ENCODE measurements at places on chromosomes 7 and 10. TPM values are rescaled to one million over a fixed set of nuclear protein-coding genes. Genes with fewer than 3 reads are reported as not detected.

Gene GBX1
- not detected for total RNA-seq

Gene HOXA2
- not detected for total RNA-seq

Gene CALCR
- not detected for total RNA-seq

DNA sequence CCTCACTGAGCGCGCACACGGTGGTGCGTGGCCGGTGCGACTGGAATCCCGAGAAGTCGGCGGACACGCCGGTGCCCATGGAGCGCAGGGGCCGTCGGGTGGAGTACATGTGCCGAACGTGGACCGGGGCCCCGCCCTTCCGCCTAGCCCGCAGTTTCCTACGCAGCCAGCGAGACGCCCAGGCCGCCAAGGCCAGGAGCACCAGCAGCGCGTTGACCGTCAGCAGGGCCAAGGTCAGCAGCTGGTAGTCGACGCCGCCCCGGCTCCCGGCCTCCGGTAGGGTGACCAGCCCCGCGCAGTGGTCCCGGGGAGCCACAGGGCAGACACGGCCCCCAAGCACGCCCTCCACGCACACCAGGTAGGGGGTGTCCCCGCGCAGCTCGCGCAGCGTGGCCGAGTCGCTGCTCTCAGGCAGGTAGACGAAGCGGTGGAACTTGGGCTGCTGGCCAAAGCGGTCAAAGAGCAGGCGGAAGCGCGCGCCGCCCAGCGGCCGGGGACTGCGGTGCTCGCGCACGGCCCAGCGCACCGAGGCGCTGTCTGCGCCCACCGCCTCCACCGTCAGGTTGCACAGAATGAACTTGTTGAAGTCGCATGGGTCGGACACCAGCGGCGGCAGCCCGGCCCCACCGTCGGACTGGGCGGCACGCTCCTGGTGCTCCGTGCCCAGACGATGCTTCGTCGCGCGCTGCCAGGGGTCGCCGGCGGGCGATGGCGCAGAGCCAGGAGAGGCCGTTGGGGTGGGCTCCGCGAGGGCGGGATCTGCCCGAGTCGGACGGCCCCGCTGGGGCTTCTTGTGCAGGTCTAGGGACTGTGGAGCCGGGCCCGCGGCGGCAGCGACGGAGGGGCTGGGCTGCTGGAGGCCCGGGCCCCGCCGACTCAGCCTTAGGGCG is 2.2 kb downstream of the TRIL start:
- no peaks in the 10 kb centered on the region for H3K36me3 ChIP-seq
- H3K27ac ChIP-seq, result no peak overlapping the region
- H3K27me3 ChIP-seq, result peaks cover 17% of the 10 kb centered on the region
- H3K4me1 ChIP-seq, result peaks cover 5% of the 10 kb centered on the region
- H3K4me3 ChIP-seq, result peak overlapping the region; percentile 20

GRCh38 chr7:105618016-105618296 is 36.7 kb upstream of the EFCAB10 start:
- H3K27me3 ChIP-seq, result peaks cover 7% of the 10 kb centered on the region
- no peaks in the 10 kb centered on the region for H3K36me3 ChIP-seq
- no peak for DNase-seq
- H3K4me3 ChIP-seq, result no peak overlapping the region
- H3K27ac ChIP-seq, result no peak overlapping the region
- peaks cover 5% of the 10 kb centered on the region for H3K4me1 ChIP-seq

DNA sequence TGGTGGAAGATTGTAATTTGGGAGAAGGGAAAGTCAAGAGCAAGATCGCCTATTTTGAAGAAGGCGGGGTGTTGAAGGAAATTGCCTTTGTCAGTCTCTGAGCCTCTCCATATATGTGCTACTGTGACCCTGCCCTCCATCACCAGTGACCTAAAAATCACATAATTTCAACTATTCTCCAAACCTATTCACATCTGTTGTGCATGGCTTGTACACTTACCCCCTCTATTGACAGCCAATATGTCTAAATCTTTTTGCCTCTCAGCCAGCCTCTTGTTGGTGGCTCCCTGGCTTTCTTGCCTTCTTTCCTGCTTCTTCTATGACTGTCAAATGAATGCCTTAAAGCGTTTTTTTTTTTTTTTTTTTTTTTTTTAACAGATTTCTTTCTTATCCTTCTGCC is 295.6 kb downstream of the AUTS2 start:
- peaks cover 50% of the 10 kb centered on the region for H3K4me1 ChIP-seq
- H3K27me3 ChIP-seq, result no peaks in the 10 kb centered on the region
- peak overlapping the region; percentile 8 for H3K4me3 ChIP-seq
- DNase-seq, result no peak

DNA sequence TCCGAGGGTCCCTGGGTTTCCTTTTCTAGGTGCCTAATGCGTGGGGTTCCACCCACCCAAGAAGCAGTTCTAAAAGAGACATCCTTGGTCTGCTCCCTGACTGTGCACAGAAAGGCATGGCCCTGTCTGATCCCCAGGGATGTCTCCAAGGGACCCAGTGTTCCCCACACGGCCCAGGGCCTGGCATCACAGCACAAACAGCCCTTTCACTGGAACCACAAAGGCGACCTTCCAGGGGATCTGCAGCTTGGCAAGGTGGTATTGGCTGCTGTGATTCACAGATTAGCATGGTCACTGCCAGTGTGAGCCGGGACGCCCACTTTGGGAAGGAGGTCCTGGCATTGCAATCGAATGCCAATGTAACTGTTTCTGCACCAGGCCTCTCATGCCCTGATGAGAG is 6.4 kb downstream of the KCNMA1 start:
- H3K4me1 ChIP-seq, result peaks cover 4% of the 10 kb centered on the region
- no peaks in the 10 kb centered on the region for H3K36me3 ChIP-seq
- H3K27me3 ChIP-seq, result peaks cover 10% of the 10 kb centered on the region
- H3K27ac ChIP-seq, result no peak overlapping the region

GRCh38 chr10:132443605-132443982 is 46.6 kb downstream of the PWWP2B start:
- H3K27me3 ChIP-seq, result peaks cover 7% of the 10 kb centered on the region
- no peak overlapping the region for H3K27ac ChIP-seq

GRCh38 chr10:110643653-110644597 is at the start of gene RBM20:
RBM20 (plus strand) TSS chr10:110644336; CDS start chr10:110644455, 119 bp downstream.
- no peaks in the 10 kb centered on the region for H3K36me3 ChIP-seq
- peaks cover 29% of the 10 kb centered on the region for H3K4me1 ChIP-seq
- peaks cover 7% of the 10 kb centered on the region for H3K27me3 ChIP-seq
- DNase-seq, result peak; percentile 73

- peaks cover 3% of the 10 kb centered on the region for H3K36me3 ChIP-seq
- peak; percentile 51 for DNase-seq
- H3K27ac ChIP-seq, result peak overlapping the region; percentile 84
- peaks cover 36% of the 10 kb centered on the region for H3K4me1 ChIP-seq
- peaks cover 14% of the 10 kb centered on the region for H3K27me3 ChIP-seq
Measured at GRCh38 chr10:132282667-132283603, 24.8 kb downstream of the STK32C start.

GRCh38 chr10:95355301-95355700 is 64.5 kb upstream of the PDLIM1 start:
- no peak overlapping the region for H3K4me3 ChIP-seq
- peaks cover 4% of the 10 kb centered on the region for H3K27me3 ChIP-seq
- H3K36me3 ChIP-seq, result peaks cover 10% of the 10 kb centered on the region
- H3K4me1 ChIP-seq, result peaks cover 2% of the 10 kb centered on the region
- H3K27ac ChIP-seq, result no peak overlapping the region

DNA sequence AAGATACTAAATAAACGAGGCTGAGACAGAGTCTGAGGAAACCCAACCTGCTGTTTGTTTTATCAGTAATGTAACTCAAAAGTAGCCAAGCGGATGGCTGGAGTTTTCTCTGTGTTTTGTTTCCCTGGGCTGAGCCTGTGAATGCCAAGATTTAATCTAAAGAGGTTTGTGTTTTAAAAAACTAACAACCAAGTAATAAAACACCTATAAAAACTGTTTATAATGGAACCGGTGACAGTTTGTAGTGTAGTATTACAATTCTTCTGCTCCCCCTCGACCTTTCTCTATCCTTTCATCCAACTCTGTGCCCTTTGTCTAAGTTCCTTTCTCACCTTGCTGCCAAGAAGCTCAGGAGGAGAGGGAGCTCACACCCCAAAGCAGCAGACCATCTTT is 2.6 kb upstream of the KAT6B start:
- H3K4me3 ChIP-seq, result peak overlapping the region; percentile 80
- no peak for DNase-seq

Data from glutamatergic neuron (in vitro differentiated cells).